ENCODE measurements at places on chromosomes 13 and 19. TPM values are rescaled to one million over a fixed set of nuclear protein-coding genes. Genes with fewer than 3 reads are reported as not detected.

The OR7C1 gene
- not detected for total RNA-seq

The COMMD6 gene
- total RNA-seq: 98.1 TPM

The KIR2DL4 gene
- total RNA-seq: not detected

DNA sequence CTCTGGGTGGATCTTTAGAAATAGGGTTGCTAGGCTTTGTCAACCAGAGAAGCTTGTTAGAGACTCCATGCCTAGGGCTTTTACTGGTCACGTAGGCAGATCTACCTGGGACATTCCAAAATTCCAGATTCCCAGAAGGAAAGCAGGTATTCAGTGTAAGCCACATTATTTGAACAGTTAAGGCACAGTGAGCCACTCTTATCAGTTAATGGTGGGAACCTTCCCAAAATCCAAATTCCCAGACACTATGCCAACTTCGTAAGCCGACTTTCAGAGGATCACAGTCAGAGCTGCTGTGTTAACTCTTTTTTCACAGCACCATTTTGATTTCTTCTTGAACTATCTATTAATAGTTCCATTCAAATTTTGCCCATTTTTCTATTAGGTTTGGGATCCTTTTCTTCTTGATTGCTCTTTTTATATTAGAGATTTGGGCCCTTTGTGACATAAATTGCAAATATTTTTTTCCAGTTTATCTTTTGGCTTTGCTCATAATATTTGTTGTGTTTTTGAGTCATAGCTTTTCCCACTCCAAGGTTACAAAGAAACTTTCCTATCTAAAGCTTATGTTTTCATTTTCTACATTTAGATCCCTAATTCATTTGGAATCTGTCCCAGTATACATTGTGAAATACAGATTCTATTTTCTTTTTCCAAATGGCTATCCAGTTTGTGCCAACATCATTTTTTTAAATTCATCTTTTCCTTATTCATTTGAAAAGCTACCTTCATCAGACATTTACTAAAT, 77.3 kb downstream of the DHRS12 start:
- no peak overlapping the region for H3K27ac ChIP-seq
- no peaks in the 10 kb centered on the region for H3K27me3 ChIP-seq
- no peak for DNase-seq
- peaks cover 18% of the 10 kb centered on the region for H3K36me3 ChIP-seq
- no peak overlapping the region for H3K4me3 ChIP-seq
- H3K4me1 ChIP-seq: peaks cover 9% of the 10 kb centered on the region

- no peaks in the 10 kb centered on the region for H3K4me1 ChIP-seq
- DNase-seq: no peak
- no peak overlapping the region for H3K27ac ChIP-seq
These were observed 78.8 kb upstream of the TMTC4 start for GRCh38 chr13:100753376-100753775.

- no peaks in the 10 kb centered on the region for H3K4me1 ChIP-seq
- no peak overlapping the region for H3K27ac ChIP-seq
- no peak for DNase-seq
These were observed 429.2 kb upstream of the DACH1 start for GRCh38 chr13:72296246-72296645.

DNA sequence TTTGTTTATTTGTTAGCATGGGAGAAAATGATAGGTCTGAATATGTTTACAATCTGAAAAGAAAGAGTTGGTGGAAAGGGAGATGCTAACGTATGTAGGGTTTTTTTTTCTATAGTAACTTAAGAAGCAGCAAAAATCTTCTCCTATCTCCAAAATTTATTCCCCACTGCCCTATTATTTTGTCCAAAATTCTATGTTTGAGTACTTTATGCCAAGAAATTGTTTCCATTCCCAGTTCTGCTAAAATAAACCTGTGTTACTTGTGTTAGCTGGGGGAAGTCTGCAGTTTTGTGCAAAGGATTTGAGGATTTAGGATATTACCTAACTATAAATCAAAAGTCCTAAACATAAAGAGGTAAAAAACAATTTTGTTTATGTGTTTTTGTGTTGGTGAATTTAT, 2770.4 kb upstream of the PCDH20 start:
- no peak overlapping the region for H3K4me3 ChIP-seq
- no peaks in the 10 kb centered on the region for H3K27me3 ChIP-seq
- H3K36me3 ChIP-seq: no peaks in the 10 kb centered on the region

The DKKL1 gene
- total RNA-seq: not detected

GRCh38 chr19:45578861-45579260, 5.7 kb downstream of the OPA3 start:
- no peaks in the 10 kb centered on the region for H3K27me3 ChIP-seq
- H3K4me3 ChIP-seq: no peak overlapping the region
- peaks cover 16% of the 10 kb centered on the region for H3K4me1 ChIP-seq
- H3K36me3 ChIP-seq: peaks cover 21% of the 10 kb centered on the region
- no peak for DNase-seq

- H3K4me3 ChIP-seq: no peak overlapping the region
These were observed 130.7 kb downstream of the TUBA3C start for GRCh38 chr13:19050901-19051300.

GRCh38 chr13:105602956-105603670, 932.3 kb downstream of the EFNB2 start:
- no peaks in the 10 kb centered on the region for H3K4me1 ChIP-seq
- H3K4me3 ChIP-seq: no peak overlapping the region
- H3K27ac ChIP-seq: no peak overlapping the region

Data from activated naive CD8-positive, alpha-beta T cell treated with anti-CD3 and anti-CD28 coated beads for 36 hours (primary cell).